ENCODE measurements at places on chromosomes 7 and 10.

DNA sequence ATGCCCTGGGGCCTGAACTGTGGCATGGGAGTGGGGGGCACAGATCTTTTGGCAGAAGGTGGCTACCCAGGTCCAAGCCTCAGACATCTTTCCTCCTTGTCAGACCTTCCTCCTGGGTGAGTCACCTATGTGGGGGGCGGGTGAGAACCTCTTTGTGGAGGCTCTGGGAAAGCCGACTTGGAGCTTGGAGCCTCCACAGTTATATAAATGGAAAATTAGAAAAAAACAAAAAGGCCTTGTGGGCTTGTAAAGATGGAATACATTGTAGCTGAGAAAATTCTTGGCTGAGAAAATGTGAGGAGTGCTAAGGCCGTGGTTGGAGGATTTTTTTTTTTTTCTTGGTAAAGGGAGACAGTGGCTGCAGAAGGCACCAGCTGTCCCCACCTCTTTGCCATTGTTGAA, 292.5 kb downstream of the CCDC3 start:
- no peak for DNase-seq

- peak; percentile 48 for DNase-seq
Measured at GRCh38 chr7:99254390-99254789, 18.2 kb upstream of the MYH16 start.

DNA sequence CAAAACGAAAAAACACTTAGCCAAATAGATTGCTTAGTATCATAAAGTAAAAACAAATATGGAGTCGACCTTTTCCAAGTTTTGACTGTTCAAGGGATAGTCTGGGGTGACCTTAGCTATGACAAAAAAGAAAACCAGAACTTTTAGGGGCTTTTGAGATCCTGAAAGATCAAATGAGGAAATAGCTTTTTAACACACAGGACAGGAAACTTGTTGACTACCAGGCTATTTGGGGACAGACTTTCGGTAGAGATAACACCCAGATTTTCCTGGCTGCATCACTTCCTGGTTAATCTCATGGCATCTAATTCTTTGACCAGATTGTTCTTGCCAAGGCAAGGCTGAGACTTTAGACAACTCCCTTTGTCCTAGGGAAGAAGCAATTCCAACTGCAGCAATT, 34.5 kb upstream of the EGR2 start:
- no peak for DNase-seq

- no peak for DNase-seq
Measured at GRCh38 chr7:41316410-41316809, 386.5 kb downstream of the INHBA start.

- DNase-seq: no peak
Measured at GRCh38 chr7:138049505-138050116, 26.6 kb upstream of the AKR1D1 start.

- DNase-seq: no peak
Measured at GRCh38 chr10:60828489-60828852, 50.2 kb downstream of the CDK1 start.

DNA sequence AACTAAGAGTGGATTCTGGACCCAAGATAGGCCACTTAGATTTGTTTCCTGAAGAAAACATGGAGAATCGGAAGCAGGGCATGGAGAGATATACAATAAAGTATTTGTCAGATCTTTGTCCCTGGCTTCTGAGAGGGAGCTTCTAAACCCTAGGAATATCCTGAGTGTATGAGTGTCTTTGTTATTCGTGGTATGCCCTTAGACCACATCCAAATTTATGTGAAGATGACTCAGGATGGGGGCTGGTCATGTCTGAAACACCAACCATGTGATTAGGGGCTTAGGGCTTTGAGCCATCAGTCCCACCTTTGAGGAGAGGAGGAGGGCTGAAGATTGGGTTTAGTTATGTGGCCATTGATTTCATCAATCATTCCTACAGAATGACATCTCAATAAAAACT, 69.7 kb upstream of the PLPP4 start:
- no peak for DNase-seq

DNA sequence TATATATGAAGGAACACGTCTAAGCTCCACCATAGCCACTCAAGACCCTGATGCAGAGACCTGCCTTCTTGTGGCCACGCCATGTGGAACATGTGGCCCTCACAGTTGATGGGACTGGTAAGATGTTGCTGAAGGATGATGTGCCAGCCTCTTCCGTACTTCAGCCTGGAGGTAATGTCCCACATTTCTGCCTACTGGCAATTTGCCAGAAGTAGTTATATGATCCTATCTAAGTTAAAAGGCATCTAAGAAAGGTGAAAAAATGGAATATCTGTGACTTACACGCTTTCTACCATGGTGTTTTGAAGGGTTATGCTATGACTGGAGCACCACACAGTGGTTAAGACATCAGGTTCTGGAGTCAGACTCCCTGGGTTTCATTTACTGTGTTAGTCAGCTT, 948.7 kb upstream of the GHITM start:
- no peak for DNase-seq

- no peak for DNase-seq
Measured at GRCh38 chr7:2082139-2082998, 150.4 kb downstream of the MAD1L1 start.

DNA sequence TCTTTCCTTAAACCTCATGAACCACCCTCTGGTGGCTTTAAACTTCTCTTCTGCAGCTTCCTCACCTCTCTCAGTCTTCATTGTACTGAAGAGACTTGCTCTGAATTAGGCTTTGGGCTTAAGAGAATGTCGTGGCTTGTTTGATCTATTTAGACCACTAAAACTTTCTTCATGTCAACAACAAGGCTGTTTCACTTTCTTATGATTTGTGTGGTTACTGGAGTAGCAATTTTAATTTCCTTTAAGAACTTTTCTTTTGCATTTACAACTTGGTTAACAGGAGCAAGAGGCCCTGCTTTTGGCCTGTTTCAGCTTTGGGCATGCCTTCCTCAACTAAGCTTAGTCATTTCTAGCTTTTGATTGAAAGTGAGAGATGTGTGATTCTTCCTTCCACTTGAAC, 38.1 kb upstream of the CDHR3 start:
- no peak for DNase-seq

- no peak for DNase-seq
Measured at GRCh38 chr10:31120961-31121685, 89.5 kb upstream of the ZNF438 start.

Data from RWPE1 (cell line).